G401 (cell line): ENCODE measurements at places on chromosomes 7 and 10. TPM values are rescaled to one million over a fixed set of nuclear protein-coding genes. Genes with fewer than 3 reads are reported as not detected.

DNA sequence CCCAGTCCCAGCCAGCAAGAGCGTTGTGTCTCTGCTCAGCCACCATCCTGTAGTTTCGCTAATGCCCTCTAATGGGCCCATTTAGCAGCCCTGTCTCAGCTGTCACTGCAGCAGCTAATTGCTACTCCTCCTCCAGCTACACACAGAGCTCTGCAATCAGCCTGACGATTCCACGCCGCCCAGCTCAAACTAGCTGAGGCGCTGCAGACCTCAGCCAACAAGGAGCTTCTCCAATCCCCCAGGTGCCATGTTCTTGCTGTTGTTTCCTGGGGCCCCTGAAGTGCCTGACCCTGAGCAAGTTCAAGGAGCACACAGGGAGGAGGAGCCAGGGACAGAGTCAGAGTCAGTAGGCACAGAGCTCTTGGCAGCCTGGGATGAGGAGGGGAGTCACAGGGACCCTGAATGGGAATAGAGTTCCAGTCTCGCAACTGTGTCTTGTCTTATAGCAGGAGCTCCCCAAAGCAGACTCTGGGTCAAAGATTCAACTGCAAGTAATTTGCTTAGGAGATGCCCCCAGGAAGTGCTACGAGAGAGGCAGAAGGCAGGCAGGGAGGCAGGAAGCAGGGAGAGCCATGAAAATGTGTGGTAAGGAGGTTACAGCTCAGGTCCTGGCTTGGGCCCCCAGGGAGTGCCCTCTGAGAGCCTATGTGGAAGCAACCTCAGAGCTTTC lies 135.8 kb upstream of the UNC5B start:
- DNase-seq = no peak

- no peak for DNase-seq
Measured at GRCh38 chr7:11315666-11316258, 342.1 kb downstream of the PHF14 start.

DNA sequence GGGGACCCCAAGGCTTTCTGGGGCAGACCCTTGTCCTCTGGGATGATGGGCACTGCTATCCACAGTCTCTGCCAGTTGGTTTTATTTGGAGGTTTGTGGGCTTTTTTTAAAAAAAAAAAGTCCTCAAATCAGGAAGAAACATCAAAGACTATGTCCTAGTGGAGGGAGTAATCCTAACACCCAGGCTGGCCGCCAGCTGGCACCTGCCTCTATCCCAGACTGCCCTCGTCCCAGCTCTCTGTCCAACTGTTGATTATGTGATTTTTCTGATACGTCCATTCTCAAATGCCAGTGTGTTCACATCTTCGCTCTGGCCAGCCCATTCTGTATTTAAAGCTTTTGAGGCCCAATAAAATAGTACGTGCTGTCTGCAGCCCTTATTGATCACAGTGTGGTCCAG lies 61.0 kb upstream of the LRRC4 start:
- DNase-seq = peak; percentile 81

DNA sequence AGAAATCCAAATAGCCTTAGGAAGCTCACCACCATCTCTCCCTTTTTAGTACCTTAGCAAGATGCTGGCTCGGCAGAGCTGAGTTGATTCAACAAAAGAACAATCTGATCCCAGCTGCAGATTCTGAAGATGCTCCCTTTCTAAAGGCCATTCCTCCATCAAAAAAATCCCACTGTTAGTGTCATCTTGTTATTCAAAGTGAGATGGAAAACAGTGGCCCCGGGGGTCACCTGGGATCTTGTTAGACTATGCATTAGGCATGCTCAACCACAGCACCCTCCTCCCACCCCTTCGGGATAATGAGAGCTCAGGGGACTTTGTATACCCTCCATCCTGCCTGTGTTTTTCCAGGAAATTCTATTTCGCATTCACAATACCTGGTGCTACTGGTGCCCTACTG lies 2.4 kb downstream of the NCAPG2 start:
- no peak for DNase-seq

DNA sequence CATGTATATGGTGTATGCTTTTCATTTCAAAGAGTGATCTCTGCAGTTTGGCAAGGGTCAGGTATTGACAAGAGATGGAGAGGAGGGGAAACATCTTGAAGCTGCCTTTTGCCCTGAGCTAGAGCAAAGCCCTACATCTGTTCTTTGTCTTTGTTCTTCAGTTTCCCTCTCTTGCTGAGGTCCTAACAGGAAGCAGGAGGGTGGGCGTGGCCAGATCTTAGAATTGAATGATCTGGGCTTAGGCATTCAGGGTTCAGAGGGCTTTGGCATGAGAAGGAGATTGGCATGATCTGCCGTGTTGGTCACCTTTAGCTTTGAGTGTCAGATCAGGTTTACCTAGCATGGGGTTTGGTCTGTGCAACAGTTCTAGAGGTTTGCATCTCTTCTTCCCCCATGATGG lies 41.3 kb downstream of the LRMDA start:
- DNase-seq = no peak

DNA sequence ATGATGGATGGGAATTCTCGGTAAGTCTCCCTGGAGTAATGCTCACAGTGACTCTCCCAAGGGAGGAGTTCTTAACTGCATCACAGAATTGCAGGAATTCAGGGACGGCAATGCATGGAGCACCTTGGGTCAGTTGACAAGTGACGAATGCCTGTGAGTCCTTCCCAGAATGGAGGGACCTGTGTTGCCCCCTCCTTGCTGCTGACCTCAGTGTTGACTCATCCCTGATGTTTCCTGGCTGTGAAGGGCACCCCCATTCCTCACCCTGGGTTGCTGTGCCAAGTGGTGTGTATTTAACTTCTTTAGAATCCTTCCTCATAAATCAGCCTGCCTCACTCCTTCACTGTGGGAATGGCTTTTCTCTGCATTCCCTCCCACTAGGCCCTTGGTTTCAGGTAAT lies 98.9 kb downstream of the LRMDA start:
- no peak for DNase-seq

DNA sequence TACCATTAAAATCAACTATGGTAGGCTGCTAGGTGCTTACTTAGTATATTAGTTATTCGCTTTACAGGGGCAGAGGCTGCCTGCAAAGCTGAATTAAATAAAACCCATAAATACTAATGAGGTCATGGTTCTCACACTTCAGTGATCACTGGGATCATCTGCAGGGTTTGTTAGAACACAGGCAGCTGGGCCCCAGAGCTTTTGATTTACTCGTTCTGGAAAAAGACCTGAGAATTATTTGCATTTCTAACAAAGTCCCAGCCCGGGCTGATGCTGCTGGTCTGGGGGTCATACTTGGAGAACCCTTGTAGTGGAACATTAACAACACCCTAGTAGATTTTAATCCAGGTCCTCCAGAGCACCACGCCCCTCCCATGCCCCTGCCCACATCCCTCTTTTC lies 8.5 kb downstream of the UCN3 start:
- no peak for DNase-seq

DNA sequence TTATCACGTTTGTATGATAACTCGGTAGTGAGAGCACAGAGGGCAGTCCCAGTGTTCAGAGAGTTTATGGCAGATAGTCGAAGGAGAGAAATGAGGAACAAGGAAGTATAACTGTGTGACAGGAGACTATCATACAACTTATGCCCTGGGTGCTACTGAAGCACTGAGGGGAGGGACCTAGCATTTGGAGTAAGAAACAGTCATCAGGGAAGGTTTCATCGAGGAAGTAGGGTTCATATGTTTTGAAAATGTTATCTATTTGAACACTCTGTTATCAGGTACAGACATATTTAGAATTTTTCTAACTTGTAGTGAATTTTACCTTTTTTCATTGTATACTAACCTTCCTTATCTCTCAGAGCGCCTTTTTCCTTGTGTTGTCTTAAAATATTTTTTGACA lies 1214.4 kb upstream of the C7orf33 start:
- DNase-seq = no peak

- no peak for DNase-seq
Measured at GRCh38 chr10:127759276-127759675, 22.3 kb downstream of the FOXI2 start.

DNA sequence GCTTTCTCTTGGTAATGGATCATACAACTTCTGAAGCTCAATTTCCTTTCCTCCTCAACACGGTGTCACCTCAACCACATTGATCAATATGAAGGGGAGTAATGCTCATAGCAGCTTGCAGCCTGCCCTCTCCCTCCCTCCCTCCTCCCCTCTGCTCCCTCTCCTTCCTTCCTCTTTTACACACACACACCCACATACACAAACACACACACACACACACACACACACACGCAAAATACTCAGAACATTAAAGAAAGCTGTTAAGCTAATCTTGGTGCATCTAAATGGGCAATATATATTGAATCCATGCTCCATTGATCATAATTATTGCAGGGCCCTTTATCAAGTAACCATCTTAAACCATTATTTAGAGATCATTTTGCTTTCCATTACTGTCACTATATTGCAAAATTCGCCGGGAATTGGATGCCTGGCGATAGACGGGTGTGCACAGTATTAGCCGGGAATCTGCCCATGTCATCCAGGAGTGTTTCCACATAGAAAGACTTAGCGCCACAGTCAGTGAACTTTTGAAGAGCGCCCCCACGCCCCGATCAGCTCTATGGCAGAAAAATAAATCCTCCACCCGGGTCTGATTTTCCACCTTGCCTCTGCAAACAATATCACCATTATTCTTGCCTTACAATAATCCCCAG lies 122.0 kb downstream of the PRLHR start:
- no peak for DNase-seq

Gene ERV3-1
- total RNA-seq = 5.3 and 5.8 TPM in 2 replicates

DNA sequence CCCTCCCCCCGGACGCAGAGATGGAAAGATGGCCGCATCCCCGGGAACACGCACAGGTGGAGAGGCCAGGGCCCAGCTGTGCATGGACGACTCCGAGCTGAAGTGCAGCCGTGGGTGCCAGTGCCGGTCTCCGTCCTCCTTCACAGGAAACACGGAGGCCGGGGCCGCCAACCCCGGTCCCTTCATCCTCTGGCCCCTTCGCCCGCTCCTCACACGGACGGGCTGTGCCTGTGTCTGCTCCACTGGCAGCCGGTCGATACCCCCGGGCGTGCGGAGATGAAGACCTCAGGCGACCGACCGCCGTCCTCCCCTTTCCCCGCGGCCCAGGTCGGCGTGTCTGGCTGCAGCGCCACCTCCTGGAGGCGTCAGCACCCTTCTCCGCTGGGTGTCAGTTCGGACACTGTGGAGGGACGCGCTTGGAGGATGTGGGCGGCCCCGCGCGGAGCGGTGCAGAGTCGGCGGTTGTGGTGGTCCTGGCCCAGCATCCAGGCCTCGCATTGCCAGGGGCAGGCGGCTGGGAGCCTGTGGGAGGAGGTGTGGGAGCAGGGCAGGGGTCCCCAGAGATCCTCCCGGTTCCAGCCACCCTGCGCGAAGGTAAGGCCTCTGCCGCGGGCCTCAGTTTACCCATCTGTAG lies 9.9 kb downstream of the ZNF511 start:
- peak; percentile 58 for DNase-seq

- no peak for DNase-seq
Measured at GRCh38 chr7:31076641-31077310, 24.7 kb downstream of the ADCYAP1R1 start.

Gene KCP
- 2.8 and 4.7 TPM in 2 replicates for total RNA-seq

Gene PRPS1L1
- total RNA-seq = not detected in 2 replicates

DNA sequence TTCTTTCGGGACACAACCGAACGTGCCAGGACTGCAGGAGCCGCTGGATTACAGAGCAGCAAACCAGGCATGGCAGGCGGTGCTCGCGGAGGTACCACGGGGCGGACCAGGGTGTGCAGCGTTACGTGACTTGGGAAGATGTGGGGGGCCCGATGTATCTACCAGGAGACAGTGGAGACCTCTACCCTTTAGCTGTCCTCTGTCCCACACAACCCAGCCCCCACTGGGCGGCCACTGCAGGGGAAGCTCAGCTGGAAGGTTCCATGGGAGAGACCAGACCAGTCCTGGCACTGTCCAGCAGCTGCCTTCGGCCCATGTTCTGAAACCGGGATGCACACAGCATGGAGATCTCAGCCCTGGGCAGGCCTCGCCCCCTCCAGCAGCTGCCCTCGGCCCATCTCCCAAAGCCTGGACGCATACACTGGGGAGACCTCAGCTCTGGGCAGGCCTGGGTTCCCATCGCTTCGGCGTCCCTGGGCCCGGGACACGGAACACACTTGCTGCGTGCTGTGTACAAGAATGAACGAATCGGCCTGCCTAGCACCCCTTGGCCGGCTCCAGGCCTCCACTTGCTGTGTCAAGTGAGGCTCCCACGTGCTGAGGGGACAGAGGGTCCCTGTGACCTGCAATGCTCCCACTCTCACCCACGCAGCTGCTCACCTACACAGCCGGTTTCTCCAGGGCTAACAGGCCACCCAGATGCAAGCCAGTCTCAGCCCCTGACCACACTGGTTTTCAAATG lies 177.4 kb downstream of the ELFN1 start:
- DNase-seq = no peak

DNA sequence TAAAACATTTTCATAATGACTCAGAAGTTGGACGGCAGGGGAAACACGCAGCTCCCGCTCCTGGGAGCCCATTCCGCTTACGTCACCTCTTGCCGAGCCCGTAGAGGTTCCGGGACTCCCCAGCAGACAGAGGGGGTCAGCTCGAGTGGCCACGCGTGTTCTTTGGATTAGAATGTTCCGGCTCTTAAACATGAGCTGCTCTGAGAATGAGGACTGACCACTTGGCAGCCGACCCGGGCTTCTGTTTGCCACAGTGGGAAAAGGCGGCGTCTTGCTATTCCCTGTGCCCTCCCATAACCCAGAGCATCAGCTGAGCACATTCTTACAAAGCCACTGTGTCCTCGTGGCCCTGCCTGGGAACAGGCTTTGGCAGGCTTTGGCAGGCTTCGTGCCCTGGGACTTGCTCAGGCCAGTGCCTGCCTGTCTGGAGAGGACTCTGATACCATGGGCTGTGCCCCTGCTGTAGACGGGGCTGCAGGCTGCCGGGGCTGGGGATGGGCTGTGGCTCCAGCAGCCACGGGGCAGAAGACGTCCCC lies 40.1 kb downstream of the PFKP start:
- DNase-seq = peak; percentile 68

DNA sequence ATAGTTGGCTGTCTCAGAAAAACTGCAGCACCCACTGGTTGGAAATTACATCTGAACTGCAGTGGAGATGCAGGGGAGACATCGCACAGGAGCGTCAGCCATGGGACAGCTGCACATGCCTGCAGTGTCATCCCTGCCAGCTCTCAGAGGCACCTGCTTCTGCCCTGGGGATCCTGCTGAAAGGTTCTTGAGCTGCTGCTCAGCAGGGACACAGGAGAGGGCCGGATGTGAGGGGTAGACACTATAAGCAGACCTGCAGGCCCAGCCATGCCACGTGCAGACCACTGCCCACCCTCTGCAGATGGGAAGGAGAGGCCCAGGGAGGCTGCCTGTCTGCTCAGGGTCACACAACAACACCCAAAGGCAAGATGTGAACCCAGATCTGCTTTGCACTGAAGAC lies 601.4 kb downstream of the DNAJB6 start:
- DNase-seq = no peak

- DNase-seq = no peak
Measured at GRCh38 chr7:150727381-150727780, 9.8 kb upstream of the GIMAP5 start.

- DNase-seq = no peak
Measured at GRCh38 chr10:121526801-121527221, 71.4 kb downstream of the FGFR2 start.
